Urinary bladder (tissue), 4 donors: ENCODE measurements at places on chromosomes 2 and 18. TPM values are rescaled to one million over a fixed set of nuclear protein-coding genes. Genes with fewer than 3 reads are reported as not detected.

CD8B gene
- total RNA-seq: not detected

LINC00305 gene
- total RNA-seq: not detected

AGFG1 gene
- total RNA-seq: 49.0 TPM

CCDC68 gene
- 41.3 TPM for total RNA-seq

HADHB gene
- total RNA-seq: 112 TPM
